ENCODE measurements at places on chromosomes 6 and 20.

GRCh38 chr6:167548451-167548850 is 223.6 kb downstream of the TTLL2 start:
- no peak for DNase-seq

GRCh38 chr20:49937027-49937929 is 1.1 kb downstream of the RNF114 start:
- DNase-seq = no peak

DNA sequence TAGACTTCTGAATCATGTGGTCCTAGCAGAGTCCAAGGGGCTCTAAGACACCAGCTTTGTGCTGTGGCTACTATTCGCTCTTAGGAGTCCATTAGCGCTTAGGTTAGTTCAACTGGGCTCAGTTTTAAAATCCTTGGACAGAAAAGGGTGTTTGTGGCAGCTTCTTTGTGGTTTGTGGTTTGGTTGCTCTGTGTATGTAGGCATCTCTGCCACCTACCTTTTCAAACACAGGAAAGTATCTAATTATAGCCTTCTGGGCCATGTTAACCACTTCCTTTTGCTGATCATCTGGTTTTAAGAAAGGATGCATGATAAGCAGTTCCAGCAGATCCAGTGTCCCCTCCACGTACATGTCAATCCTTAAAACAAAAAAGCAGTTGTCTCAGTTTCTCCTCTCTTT is 10.8 kb downstream of the GSTA4 start:
- no peak for DNase-seq

GRCh38 chr6:43199912-43200311 is 17.9 kb downstream of the CUL9 start:
- DNase-seq = peak; percentile 2

- DNase-seq = no peak
Observed at GRCh38 chr6:83480470-83480869, 31.9 kb upstream of the PRSS35 start.

DNA sequence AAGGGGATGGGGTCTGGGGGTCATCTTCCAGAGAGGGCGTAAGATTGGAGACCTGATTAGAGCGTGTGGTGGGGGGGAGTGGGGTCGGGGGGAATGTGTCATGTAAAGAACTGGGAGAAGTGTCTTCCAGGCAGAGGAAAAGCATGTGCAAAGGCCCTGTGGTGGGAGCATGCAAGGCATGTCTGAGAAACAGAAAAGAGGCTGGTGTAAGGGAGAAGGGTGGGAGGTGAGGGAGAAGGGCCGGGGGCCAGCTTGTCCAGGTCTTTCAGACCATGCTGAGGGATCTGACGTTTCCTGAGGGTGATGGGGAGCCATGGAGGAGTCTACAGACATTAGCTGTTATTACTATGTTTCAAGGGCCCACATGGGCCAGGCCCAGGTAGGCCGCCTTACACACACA is 30.4 kb upstream of the FKBP1A start:
- no peak for DNase-seq

DNA sequence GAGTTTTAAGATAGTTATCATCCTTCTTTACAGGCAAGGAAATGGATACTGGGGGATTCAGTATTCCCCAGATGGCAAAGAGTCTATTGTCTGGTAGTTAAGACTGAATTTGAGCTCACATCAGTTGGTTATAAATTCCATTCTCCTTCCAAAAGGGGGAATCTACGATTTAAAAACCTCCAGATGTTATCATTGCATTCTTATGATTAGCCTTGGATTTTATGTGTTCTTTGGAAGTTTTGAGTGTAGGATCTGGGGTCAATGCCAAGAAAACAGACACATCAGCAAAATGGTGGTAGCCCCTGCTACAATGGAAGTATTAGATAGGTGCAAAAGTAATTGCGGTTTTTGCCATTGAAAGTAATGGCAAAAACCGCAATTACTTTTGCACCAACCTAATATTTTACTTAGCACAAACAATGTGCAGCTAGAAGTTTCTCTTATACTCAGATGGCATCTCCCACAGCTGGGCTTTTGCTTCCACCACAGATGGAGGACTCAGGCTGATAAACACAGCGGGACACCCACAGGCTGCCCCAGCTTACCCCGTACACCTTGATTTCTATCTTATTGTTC is 168.2 kb upstream of the RIN2 start:
- DNase-seq = no peak

DNA sequence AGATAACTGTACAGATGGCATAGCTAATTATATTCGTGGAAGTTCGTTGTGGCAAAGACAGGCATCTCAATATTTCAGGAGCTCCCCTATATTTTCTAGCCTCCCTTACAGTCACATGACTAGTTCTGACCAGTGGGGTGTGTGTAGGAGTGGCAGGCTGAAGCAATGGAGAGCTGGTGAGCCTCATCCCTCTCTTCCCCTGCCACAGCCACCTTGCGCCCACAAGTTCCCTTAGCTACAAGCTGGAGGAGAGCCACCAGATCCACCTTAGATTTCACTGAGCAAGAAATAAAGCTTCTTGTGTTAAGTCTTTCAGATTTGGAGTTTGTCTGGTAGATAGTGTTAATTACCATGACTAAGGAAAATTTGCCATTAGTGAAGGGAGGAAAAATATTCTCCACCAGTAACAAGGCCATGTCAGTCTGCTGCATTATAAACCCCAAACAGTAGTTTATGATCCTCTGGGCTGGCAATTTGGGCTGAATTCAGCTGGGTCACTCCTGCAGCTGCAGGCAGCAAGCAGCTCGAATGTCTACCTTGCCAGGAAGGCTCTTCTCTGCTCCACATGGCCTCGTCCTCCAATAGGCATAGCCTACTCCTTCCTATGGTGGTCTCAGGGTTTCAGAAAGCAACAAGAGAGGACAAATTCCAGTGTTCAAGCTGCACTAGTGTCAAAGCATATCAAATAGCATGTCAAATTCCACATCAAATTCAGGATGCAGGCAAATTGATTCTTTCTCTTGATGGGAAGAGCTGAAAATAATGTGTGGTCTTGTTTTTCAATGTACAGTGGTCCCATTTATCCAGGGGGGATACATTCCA is 7.4 kb upstream of the RBCK1 start:
- peak; percentile 91 for DNase-seq

- no peak for DNase-seq
Observed at GRCh38 chr6:44435500-44435899, 48.0 kb downstream of the CDC5L start.

- no peak for DNase-seq
Observed at GRCh38 chr20:1465470-1466210, 1.0 kb downstream of the NSFL1C start.

- DNase-seq = no peak
Observed at GRCh38 chr6:167691533-167692312, 135.0 kb upstream of the AFDN start.

DNA sequence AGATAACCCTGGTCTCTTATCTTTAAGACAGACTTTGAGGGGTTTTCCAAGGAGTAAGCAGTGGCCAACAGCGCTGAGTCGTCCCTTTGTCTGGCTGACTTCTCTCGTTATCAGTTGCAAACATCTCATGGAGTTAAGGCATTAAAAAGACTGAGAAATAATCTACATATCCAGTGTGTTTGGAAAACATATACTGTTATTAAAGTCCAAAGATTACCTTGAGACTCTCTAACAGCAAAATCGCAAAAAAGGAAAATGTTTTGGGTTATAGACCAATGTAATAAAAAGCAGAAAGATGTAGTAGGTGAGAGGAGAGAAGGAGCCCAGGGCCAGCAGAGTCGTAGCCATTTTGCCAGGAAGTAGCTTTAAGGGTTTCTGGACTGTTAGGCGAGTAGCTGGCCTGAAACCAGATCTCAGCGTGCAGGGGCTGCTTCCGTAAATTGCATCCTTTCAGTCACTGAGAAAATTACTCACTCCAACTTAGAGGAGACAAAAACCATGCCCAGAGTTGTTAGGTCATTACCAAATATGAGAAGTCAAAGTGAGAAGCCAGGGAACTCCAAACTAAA is 24.6 kb downstream of the MYLK4 start:
- peak; percentile 84 for DNase-seq

GRCh38 chr20:59323731-59324130 is 23.3 kb downstream of the EDN3 start:
- DNase-seq = no peak

- DNase-seq = no peak
Observed at GRCh38 chr6:65988006-65988405, 281.0 kb upstream of the EYS start.

DNA sequence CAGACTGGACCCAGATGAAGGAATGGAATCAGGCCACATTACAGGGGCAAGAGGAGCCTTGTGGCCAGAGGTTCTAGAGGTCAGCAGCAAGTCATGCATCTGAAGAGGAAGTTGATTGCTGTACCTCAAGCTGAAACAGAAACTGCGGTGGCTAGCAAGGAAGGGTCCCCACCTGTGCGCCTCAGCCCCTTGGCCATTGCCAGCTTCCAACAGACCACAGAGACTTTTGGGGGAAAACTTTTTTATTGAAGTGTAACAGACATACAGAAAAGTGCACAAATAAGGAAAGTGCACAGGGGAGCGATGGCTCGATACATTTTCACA is 26.8 kb upstream of the SLC9A8 start:
- DNase-seq = no peak

- no peak for DNase-seq
Observed at GRCh38 chr6:133380723-133381122, 139.6 kb downstream of the EYA4 start.

GRCh38 chr6:123529843-123530242 is 106.9 kb downstream of the TRDN start:
- no peak for DNase-seq

GRCh38 chr20:38751360-38751976 is 3.2 kb downstream of the ACTR5 start:
- no peak for DNase-seq

GRCh38 chr6:169163411-169163901 is 90.2 kb downstream of the THBS2 start:
- DNase-seq = peak; percentile 66

GRCh38 chr6:37033255-37033654 is 27.8 kb downstream of the FGD2 start:
- DNase-seq = no peak

Data from osteoblast (primary cell).